ENCODE measurements at places on chromosomes 1 and 21.

GRCh38 chr1:207672522-207673130, 27.7 kb downstream of the CR1L start:
- DNase-seq: peak; percentile 40

- DNase-seq: no peak
These were observed 299.4 kb upstream of the LYPLAL1 start for GRCh38 chr1:218874313-218874712.

DNA sequence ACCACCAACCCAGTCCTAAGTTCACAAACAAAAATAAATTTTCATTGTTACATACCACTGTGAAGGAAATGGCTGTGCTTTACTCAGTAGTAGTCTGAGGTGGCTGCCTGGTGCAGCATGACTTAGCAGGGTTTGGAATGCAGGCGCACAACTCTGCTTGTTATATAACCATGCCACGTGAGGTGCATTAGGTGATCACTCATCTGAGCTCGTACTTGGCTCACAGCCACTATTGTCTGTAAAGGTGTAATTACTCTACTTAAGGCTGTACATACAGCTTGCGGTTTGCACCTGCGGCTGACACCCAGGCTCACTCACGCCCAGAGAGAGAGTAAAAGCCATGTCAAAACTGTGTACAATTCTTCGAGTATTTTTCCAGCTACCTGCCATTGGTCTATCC, 599.4 kb downstream of the LTN1 start:
- DNase-seq: no peak

GRCh38 chr1:230761443-230762167, 14.4 kb downstream of the CAPN9 start:
- DNase-seq: no peak

GRCh38 chr21:14962217-14962616, 102.6 kb downstream of the NRIP1 start:
- no peak for DNase-seq

DNA sequence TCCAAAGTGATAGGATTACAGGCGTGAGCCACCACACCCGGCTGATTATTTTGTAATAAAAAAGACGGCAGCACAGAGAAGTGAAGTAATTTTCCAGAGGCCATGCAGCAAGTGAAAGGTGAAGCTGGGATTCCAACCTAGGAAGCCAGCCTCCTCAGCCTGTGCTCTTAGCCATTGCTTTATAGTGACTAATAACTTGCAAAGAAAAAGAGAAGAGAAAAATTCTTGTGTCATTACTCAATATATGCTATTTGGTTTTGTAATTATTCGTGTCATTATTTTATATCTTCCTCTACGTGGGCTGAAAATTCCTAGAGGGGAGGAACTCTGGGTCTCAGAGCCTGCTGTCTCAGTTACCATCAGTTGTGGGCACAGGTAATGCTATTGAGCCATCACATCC, 1.6 kb upstream of the IER5 start:
- DNase-seq: peak; percentile 60

GRCh38 chr1:10635085-10635896, 160.5 kb downstream of the PEX14 start:
- no peak for DNase-seq

DNA sequence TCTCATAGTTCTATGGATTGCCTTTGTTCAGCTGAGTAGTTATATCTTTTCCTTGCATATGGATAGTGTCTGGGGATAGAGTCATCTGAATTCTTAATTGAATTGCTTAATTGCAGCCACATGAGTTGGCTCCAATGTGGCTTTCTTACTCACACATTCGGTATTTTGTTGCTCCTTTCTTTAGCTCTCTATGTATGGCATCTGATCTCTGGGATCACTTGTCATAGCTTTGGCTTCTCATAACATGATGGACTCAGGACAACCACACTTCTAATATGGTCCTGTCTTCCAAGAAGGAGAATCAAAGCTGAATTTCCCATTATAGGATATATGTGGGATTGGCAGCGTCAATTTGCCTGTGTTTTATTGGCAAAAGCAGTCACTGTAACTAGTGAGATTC, 716.2 kb downstream of the NCAM2 start:
- DNase-seq: no peak

GRCh38 chr21:39479814-39480182, 28.0 kb downstream of the SH3BGR start:
- no peak for DNase-seq

GRCh38 chr1:89794406-89794805, 26.4 kb upstream of the LRRC8D start:
- no peak for DNase-seq

- no peak for DNase-seq
These were observed 16.3 kb upstream of the FOXE3 start for GRCh38 chr1:47399846-47400155.

DNA sequence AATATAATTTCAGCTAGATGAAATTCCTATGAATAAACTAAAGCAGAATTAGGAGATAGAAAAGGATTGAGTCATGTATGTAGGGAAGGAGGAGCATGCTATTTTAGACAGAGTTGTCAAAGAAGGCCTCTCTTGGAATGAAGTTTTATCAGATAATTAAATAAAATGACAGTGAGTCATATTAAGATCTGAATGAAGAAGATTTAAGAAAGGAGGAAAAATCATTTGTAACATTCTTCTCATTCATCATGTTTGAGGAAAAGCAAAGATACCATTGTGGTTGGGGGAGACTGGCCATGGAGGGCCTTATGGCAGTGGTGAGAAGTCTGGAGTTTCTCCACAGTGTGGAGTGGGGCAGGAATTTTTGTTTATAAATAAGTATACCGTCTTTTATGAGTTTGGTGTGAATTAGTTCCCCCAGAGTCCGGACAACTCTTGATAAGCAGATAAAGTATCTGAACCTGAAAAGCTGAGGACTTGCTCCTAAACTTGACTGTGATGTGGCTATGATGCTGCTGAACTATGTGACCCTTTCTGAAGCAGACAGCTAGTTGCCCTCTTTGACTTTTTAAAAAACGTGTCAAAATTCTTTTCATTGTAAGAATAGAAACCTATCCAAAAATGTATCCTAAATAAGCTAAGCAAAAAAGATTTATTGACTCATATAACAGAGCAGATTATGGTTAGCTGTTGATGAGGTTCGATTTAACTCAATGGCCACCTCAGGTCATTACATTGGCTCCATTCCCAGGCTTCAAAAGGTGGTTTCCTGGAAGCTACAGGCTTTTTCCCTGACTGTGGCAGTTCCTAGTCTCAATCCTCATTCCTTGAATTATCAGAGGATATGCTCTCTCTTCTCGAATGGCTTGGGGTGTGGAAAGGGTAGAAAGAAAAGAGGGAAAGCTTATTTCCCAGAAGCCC, 90.8 kb downstream of the LHX9 start:
- DNase-seq: no peak

DNA sequence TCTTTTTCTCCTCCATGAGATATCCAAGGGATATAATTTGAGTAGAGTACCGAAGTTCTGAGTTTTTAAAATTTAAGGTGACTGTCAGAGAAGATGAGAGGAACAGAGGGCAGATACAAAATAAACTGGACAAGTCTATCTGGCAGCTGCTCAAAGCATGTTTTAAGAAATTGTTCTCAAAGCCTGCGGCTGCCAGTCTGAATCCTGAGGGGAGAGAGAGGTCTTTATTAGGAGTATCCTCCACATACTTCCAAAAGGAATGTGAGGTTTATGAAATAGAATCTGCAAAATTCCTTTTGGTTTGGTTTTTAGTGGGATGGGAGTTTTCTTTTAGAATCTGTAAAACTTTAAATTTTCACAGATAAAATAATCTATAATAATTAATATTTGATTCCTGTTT, 41.3 kb downstream of the TTC13 start:
- peak; percentile 1 for DNase-seq

DNA sequence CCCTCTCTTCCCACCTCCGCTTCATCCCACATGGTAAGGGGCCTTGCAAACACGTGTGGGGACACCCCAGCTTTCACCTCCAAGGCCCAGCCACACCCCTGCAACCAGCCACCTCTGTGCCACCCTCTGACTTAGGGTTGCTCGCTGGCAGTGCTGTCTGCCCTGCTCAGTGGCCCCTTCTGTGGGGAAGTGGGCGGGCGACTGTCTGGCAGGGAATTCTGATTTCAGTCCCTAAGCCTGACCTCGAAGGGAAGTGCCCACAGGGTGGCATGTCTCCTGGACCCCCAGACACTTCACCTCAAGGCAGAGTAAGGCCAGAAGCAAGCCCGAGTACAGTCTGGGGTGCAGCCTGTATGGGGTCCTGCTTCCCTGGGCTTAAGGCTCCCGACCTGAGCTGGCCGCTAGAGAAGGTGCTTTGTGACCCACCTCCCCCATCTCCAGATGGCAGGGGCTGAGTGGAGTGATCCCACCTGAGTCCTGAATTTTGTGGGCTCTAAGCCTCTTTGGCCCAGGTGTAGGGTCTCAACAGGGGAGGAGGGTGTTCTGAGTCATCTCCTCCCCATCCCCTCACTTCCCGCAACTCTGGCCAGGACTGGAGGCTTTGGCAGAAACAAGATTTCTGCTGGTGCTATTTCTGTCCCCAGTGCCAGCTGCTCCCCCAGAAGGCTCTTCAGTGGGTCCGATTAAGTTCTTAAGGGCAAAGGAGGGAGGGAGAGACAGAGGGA, 7.0 kb downstream of the RD3 start:
- no peak for DNase-seq

- no peak for DNase-seq
These were observed 7.3 kb downstream of the KRTAP10-1 start for GRCh38 chr21:44532712-44533111.

DNA sequence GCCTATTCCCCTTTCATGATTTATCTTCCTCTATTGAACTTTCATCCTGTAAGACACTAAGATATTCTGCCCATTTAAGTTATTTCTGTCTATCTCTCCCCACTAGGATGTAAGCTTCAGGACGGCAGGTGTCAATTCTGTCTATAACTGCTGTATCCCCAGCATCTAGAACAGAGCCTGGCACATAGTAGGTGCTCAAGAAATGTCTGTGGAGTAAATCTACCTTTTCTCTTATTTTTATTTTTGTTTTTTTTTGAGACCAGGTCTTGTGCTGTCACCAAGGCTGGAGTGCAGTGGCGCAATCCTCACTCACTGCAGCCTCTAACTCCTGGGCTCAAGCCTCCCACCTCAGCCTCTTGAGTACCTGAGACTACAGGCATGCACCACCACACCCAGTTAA, 5.6 kb downstream of the CD52 start:
- no peak for DNase-seq

DNA sequence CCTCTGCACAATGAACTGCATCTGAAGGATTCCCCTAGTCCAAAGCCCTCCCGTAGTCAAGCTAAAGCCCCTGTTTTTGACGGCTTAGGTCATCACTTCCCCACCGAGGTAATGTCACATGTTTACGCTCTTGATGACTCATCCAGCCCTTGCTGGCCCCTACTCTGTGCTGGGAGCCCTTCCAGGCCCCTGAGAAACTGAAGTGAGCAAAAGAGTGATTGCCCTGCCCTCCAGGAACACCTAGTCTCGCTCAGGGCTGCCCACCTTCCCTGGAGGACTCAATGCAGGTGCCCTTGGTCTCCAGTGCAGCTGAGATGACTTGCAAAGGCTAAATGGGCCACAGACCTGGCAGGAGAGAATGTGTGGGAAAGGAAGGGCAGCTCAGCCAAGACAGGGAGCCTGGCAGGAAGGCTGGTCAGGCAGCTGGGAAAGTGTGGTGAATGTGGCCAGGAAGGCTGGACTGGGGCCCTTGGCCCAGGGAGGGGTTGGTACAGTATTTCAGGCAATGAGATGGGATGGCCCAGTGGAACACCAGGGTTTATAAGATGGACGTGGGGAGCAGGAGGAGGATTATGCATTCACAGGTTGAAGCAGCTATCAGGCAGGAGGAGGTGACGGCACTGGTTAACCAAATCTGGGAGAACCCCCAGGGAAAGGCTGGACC, 345.6 kb downstream of the NPHP4 start:
- DNase-seq: no peak

- DNase-seq: no peak
These were observed 105.2 kb downstream of the PAPPA2 start for GRCh38 chr1:176568185-176568584.

GRCh38 chr1:67316918-67317317, 9.2 kb downstream of the IL12RB2 start:
- DNase-seq: no peak

DNA sequence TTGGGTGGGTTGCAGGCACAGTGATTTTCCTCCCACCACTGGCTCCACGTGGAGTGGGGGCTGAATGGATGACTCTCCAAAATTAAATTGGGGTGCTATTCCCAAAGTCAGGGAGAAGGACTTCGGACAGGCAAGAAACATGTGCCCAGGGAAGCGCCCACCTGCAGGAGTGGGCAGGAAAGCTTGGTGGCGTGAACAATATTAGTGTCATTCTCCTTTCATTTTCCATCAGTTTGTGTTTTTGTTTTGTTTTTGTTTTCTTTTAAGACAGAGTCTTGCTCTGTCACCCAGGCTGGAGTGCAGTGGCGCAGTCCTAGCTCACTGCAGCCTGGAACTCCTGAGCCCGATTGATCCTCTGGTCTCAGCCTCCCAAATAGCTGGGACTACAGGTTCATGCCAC, 30.1 kb downstream of the TOMM20 start:
- no peak for DNase-seq

- DNase-seq: no peak
These were observed 219.7 kb upstream of the VAMP3 start for GRCh38 chr1:7551442-7551841.

DNA sequence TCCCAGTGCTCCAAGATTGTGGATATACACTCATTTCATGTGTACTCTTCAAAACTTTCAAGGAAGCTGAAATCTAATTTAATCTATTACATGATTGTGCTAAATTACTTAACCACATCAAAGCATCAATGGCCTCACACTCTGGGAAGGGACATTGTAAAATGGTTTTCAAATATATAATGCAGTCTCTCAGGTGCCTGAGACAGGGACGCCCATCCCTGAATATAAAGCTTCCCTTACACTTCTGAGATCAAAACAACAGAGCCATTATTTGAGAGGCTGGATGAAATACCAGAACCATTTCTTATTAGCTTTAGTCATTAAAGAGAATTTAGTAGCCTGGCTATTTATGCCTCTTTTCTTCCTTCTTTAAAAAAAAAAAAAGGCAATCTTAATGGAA, 259.2 kb upstream of the NFIA start:
- no peak for DNase-seq

DNA sequence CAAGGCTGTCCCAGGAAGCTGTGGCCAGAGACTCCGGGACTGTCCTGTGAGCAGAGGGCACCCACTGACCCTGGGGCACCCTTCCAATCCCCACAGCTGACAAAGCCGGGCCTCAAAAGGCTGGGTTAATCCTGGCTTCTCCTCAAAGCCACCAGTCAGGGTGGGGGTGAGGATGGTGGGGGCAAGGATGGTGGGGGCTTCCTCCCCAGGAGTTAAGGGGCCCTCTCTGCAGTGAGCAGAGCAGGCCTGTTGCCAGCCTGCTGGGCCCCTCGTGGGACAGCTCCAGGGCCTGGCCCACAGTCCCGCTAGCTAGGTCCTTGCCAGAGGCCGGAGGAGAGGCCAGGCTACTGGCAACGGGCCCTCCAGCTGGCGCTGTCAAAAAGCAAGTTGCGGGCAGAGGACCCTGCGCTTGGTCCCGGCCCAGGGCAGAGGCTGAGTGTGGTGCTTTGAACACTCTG, 37.9 kb upstream of the CCDC27 start:
- no peak for DNase-seq

- DNase-seq: no peak
These were observed 595.3 kb downstream of the PTPRU start for GRCh38 chr1:29831500-29832117.

GRCh38 chr1:7555391-7556185, 215.5 kb upstream of the VAMP3 start:
- DNase-seq: no peak
